Muscle of leg (tissue), 16 donors: ENCODE measurements at places on chromosomes 1 and 21. TPM values are rescaled to one million over a fixed set of nuclear protein-coding genes. Genes with fewer than 3 reads are reported as not detected.

DNA sequence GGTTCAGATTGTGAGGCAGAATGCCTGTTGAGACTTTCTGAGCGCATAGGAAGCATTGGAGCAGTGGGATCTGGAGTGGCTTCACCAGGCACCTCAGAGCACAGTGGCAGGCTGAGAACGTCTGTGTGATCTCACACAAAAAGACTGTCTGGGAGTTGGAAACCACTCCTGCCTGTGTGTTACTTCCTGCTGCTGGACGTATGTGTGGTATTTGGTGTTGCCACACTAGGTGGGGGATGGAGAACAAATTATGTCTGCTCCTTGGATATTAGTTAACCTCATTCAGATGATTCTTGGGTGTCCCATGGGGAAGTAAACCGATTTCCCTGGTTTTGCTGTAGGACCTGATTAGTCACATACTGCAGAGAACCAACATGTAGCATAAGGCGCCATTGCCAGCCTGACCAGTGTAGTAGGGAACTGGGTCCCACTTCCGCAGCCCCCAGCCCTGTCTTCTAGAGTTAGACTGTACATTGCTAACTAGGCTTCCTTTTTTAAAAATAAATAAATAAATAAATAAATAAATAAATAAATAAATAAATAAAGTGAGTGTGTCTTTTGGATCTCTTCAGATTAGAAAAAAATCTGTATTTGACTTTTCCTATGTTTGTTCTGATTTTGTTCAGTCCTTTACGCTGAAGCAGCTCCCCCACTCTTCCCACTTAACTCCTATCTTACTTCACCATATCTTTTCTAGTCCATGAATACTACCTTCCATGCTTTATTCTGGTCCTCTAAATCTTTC, 26.9 kb downstream of the UCK2 start:
- peak; percentile 14 for DNase-seq

The YARS1 gene
- 35.3 TPM for total RNA-seq

The UTS2 gene
- total RNA-seq = not detected

The NHLH2 gene
- not detected for total RNA-seq

DNA sequence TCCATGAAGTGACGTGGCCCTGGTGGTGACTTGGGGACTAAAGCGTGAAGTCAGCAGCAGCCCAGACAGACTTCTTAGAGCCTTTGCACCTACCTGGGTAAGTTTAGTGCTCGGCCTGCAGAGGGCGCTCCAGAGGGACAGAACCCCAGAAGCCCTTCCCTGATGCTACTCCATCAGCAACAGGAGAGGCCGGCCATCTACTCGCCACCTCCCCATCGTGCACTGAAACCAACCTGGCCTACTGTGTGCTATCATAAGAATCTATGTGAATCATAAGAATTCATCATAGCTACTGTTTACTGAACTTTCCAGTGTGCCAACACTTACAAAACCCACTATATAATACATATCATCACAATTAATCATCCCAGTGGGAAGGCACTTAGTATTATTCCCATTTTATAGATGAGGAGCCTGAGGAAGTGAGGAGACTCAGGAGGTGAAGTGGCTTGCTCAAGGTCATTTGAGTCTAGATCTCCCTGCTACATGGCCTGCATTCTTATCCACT, 7.9 kb upstream of the EDN2 start:
- DNase-seq = no peak

DNA sequence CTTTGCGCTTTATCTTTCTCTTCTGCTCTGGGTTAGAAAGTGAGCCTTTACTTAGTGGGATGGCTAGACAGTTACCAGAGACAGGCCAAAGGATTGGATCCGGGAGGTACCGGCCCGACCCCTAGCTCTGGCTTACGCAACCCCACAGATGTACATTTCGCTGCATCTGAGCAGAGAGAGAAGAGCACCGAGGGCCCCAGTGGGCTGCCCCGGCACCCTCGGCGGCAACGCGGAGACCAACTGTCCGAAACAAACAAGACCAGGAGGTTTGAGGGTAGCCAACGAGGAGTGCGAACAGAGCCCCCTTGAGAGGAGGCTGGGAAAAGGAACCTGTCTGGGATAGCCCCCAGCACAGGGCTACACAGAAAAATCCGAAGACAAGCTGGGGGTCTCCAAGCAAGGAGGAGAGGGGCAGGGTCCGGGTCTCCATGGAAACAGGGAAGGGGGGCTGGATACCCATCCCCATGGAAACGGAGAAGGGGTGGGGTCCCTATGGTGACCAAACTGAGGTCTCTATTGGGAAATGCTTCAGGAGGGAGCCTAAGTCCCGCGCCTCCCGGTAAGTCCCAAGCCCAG, 373 bp downstream of the MTF1 start:
- DNase-seq = no peak

DNA sequence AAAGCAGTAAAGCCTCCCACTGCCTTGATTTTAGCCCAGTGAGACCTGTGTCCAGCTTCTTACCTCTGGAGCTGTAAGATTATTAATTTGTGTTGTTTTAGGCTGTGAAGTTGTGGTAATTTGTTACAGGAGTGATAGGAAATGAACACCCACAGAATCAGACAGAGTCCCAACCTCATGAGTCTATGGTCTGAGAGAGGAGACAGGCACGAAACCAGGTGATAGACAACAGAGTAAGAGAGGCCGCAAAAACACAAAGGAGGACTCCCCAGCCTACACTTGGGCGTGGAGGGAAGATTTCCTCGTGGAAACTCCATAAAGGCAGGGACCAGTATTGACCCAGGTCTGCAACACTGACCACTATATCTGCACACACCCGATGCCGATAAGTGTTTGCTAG, 234.6 kb upstream of the JUN start:
- no peak for DNase-seq

The SERINC2 gene
- 4.0 TPM for total RNA-seq

The KIAA0040 gene
- 9.1 TPM for total RNA-seq

GRCh38 chr1:241235256-241235897, 121.6 kb downstream of the RGS7 start:
- DNase-seq = peak; percentile 67

DNA sequence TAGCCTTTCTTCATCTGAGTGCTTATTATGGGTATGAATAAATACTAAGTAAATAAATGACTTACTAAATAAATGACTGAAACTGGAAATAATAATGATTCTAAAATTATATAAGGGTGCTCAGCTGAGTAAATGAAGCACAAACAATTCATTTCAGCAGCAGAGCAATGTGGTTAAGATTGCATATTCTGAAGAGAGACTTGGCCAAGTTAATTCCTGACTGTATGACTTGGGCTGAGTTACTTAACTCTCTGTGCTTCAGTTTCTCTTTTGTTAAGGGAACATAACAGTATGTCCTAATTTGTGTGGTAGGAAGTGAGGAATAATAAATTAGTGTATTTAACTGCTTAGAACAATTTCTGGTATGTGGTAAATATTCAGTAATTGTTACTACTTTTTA, 19.1 kb downstream of the AGL start:
- DNase-seq = no peak

The TCHHL1 gene
- total RNA-seq = not detected

The KCNQ4 gene
- 6.3 TPM for total RNA-seq

DNA sequence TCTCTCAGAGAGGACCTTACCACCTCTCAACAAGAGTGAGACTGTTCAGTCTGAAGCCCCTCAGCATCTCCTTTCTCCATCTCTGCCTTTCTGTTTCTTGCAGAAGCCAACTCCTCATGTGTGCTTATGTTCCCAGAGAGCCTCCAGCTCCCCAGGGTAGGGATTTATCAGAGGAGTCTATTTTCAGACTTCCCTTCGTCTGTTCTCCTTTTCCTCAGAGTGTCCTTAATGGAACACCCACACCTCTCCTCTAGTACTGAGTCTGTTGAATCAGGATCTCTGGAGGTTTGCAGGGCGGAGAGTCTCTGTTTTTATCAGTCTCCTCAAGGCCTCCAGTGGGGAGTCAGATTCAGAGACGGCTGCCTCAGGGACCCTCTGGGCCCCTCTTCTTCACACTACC, 25.1 kb upstream of the DNAJC6 start:
- DNase-seq = no peak

The ITPKB gene
- total RNA-seq = 10.2 TPM

DNA sequence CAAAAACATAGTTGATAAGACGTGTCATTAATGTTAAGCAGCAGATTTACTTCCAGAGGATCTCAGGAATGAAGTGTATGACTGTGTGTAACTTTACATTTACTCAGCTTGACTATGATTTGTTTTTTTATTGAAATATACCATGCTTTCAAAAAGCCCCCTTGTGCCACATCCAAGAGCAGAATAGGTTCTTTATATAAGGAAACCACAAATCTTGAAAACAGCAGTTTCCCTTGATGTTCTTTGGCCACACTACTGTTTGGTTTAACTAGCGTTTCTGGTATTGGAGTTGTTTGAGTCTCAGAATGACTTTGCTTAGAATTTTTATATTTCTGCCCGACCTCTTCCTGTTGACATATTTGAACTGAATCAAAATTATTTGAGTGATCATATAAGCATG, 25.0 kb downstream of the LRRC8C start:
- no peak for DNase-seq

DNA sequence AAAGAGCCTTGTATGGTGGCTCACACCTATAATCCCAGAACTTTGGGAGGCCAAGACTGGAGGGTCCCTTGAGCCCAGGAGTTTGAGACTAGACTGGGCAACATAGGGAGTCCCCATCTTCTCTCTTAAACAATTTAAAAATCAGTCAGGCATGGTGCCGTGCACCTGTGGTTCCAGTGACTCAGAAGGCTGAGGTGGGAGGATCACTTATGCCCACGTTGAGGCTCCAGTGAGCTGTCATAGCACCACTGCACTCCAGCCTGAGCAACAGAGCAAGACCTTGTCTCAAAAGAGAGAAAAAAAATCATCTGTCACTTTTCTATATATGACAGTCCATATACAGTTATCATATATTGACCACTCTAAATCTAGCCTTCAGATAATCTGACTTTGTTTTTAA, 658.3 kb downstream of the LTN1 start:
- no peak for DNase-seq

DNA sequence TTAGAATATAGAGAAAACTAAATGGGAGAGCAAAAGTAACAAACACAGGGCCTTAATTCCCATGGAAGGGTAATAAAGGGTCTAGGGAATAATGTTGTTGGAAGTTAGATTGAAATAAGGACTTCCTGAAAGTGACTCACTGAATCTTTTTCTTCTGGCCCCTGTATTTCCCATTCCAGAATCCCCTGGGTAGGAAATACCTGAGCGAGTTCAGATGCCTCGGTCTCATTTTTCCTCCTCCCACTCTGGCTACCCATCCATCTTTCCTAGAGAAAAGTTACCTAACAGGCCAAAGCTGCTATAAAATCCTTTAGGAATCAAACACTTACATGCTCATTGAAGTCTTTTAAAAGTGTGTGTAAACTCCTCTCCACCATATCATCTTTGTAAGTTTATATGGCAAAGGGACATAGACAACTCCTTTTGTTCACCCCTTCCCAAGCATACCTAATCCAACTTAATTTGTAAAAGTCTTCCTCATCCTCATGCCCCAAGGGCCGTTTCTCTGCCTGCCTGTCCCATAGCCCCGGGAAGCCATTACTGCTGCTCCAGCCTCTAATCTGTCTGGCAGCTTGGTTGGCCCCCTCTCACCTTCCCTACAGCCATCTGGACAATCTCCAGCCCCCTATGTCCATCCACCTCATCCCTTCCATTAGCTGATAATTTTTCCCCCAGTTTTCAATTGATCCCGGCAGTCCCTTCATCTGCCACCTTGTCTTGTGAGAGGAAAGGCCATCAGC, 3.3 kb upstream of the MEF2D start:
- DNase-seq = peak; percentile 64

The PWP2 gene
- 2.4 TPM for total RNA-seq

The CSDE1 gene
- 332 TPM for total RNA-seq

DNA sequence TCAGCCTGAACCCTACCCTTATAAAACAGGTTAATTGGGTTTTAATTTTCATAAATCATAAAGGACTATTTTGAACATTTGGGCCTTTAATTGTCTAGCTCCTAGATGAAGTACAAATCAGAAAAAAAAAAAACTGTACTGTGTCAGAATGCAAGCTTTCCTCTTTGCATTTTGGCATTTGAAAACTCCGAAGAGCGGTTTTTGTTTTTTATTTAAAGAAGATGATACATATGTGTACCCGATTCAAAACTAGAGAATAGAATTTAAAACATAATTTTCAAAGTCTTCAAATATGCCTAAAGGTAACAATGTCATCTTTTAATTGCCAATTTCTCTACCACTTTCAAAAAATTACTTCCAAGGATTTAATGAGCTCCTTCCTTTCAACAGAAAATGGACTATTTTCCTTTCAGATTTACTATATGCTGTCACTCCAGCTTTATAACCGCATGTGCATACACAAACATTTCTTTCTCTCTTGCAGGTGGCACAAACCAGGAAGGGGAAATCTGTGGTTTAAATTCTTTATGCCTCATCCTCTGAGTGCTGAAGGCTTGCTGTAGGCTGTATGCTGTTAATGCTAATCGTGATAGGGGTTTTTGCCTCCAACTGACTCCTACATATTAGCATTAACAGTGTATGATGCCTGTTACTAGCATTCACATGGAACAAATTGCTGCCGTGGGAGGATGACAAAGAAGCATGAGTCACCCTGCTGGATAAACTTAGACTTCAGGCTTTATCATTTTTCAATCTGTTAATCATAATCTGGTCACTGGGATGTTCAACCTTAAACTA, 33.7 kb downstream of the MRPL39 start:
- DNase-seq = peak; percentile 60

DNA sequence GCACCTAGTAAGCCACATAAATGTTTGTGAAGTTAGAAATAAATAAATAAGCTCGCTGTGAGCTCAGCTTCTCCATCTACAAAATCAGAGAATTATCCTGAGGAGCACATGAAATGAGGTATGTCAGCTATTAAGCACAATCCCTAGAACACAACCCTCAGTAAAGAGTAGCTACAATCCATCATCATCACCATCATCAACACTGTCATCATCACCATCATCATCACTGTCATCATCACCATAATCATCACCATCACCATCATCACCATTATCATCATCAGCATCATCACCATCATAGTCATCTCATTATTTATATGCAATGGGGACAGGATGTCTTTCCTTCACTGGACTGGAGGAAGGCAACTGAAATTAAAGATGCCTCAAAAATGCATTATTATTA, 189.6 kb downstream of the NPHP4 start:
- no peak for DNase-seq

DNA sequence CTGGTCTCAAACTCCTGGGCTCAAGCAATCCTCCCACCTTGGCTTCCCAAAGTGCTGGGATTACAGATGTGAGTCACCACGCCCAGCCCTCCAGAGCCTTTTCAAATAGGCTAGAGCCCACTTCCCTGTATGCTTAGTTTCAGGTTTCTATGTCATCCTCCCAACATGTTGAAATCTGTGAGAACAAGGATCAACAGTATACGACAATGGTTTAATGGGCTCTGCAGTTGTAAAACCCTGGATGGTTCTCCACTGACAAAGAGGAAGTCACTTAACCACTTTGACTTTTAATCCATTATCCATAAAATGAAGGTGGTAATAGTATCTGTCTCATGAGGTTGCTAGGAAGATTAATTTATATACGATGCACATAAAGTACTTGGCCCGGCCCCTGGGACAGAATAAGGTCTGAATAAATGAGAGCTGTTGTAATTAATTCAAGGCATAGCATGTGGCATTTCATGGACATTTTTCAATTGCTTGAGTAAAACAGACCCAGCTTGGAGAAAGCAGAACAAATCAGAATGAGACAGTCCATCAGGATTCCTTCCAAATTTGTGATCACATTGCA, 113.9 kb upstream of the ZNF648 start:
- peak; percentile 51 for DNase-seq

- DNase-seq = peak; percentile 61
Measured at GRCh38 chr1:218348628-218349071, 3.5 kb downstream of the TGFB2 start.

The LRRC38 gene
- total RNA-seq = 11.9 TPM
